T-helper 1 cell (primary cell): ENCODE measurements at places on chromosomes 11 and 22.

DNA sequence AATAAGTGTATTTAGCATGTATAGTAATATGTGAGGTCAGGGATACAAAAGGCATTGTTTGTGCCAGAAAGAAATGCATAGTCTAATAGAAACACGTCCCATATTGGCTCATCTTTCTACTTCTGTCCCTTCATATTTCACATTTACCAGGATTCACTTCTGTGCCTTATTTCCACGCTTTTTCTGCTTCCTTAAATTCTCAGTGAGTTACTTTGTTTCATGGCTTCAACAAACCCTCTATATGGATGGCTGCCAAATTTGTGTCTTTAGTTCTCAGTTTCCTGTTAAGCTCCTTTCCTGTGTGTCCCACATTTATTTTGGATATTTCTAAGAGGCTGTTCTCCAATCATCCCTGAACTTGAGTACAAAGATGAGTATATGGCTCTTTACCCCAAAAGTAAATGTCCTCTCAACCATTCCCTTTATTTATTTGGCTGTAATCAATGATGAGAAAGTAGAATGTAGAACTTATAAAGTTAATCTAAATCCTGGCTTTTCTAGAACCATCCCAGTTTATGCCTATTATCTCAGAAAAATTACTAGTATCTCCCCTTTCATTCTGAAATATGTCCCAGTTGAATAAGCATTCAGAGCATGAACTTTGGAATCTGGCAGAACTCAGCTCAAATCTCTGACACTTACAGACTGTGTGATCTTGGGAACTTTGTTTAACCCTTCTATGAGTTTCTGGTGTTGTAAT is 23.5 kb downstream of the OR8B12 start:
- no peak for DNase-seq

- DNase-seq = no peak
Observed at GRCh38 chr22:22141771-22142591, 102.6 kb upstream of the VPREB1 start.

DNA sequence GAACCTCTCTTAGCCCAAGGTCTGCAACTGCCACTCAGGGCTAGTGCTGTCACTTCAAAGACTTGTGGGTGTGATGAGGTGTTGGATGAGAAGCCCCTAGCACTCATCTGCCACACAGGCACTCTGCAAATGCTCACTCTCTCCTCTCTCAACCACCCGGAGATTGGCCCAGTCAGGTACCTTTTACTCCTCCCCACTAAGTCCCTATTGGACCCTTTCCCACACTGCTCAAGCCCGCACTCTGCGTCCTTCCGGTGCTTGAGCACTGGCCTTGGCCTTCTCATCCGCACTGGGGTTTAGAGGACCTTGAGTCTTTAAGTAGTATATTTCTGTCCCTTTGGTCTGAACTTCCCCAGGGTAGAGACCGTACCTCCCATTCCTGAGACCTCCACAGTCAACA is 308.0 kb downstream of the NXPE2 start:
- DNase-seq = no peak

GRCh38 chr11:127998421-127998820 is 588.9 kb downstream of the ETS1 start:
- DNase-seq = no peak

- no peak for DNase-seq
Observed at GRCh38 chr11:8090756-8091155, 9.7 kb downstream of the TUB start.

- no peak for DNase-seq
Observed at GRCh38 chr11:44620328-44620725, 54.9 kb downstream of the CD82 start.

GRCh38 chr11:84626256-84626655 is 1000.9 kb downstream of the DLG2 start:
- DNase-seq = no peak

DNA sequence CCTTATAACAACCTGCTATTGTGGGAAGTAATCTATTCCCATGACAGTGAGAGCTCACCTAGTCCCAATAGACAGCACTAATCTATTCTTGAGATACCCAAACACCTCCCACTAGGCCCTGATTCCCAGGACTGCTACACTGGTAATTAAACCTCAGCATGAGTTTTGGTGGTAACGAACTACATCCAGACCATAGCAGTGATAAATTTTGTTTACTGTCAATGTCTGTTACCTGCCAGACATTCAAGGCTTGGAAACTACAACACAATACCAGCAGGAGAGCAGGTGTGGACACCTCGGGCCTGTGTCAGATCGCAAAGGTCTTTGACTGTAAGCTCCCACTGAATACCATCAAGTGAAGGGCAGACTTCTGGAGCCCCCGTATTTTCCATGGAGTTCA is 187.1 kb downstream of the ARHGAP42 start:
- DNase-seq = no peak

DNA sequence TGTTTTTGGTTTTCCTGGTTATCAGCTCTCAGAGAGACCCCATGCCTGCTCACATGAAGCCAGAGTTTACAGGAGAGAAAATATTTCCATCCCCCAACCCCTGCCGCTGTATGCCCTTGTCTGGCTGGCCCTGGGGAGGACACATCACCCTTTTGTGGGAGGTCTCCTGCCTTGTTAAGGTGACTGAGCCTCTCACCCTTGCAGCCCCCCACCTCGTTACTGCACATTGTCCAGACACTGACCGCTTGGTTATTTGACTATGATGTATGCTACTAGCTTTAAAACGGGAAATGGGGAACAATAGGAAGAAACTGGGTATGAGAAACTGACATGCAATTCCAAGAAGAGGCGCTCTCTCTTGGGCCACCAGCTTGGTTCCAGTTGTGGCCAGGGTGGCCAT is 51.1 kb upstream of the RFPL3 start:
- no peak for DNase-seq

GRCh38 chr22:44453441-44454112 is 44.5 kb downstream of the RTL6 start:
- no peak for DNase-seq

- no peak for DNase-seq
Observed at GRCh38 chr11:123483058-123483457, 53.0 kb downstream of the GRAMD1B start.

DNA sequence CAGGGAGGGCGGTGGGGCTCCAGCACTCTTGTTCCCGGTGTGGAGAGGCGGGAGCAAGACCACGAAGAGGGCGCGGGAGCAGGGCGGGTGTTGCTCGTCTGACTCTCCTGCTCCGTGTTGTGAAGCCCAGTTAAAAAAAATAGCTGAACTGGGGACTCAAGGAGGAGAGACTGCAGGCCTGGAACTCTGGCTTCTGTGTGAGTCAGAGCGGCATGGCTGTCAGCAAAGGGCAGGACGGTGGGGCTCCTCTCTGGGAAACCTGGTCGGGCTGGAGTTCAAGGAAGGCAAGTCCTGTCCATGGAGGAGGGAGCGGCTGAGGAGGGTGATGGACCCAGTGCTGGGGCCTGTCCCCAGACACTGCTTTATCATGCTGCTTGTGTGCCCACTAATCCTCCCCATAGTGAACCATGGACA is 152.3 kb downstream of the FEZ1 start:
- DNase-seq = no peak

GRCh38 chr11:36349351-36350136 is 53.5 kb downstream of the PRR5L start:
- no peak for DNase-seq

GRCh38 chr11:100445231-100445735 is 241.8 kb upstream of the ARHGAP42 start:
- no peak for DNase-seq

GRCh38 chr22:46815132-46815531 is 52.7 kb downstream of the TBC1D22A start:
- DNase-seq = no peak

DNA sequence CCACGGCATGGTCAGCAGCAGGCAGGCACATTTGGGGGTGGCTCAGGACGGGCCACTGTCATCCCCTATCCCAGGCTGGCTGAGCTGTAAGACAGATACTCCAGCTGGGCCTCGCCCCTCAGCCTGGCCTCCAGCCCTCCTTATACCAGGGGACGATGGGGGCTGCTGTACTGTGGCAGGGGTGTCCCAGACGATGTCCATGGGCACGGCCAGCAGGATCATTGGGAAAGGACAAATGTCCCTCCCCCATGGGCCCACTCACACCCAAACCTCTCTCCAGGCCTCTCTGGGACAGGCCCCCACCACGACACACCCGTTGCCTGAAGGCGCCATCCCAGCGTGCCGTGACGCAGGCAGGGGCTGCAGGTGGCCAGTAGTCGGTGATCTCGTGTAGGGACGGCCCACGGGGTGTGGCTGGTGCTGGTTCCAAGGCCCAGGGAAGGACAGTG is 1.5 kb upstream of the IL17REL start:
- DNase-seq = no peak

DNA sequence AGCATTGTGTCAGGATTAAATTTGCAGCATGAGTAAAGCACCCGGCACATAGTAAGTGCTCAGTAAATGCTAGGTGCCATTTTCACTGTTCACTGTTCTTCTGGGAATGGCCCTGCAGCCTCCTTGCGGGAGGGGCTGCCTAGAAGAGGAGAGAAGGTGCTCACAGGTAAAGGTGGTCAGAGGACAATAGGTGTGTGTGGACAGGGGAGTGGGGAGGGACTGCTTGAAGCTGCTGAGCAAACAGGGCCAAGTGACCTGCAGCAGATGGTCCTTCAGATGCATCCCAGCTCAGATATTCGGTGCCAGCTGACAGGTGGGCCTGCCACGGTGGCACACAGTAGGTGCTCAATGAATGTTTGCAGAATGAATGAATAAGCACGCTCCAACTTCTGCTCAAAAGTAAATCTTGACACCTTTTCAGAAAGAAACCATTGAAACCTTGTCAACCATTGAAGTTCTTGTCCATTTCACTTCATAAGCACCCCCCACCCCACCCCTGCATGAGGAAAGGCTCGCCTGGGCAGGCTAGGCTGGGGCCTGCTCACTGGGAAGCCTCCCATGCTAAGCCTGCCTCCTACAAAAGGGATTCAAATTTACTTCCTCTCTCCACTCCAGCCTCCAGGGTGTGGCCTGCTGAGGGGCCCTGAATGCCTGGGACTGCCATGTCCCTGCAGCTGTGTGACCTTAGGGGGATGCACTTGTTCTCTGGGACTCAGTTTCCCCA is 1.6 kb downstream of the KIAA0930 start:
- DNase-seq = no peak

DNA sequence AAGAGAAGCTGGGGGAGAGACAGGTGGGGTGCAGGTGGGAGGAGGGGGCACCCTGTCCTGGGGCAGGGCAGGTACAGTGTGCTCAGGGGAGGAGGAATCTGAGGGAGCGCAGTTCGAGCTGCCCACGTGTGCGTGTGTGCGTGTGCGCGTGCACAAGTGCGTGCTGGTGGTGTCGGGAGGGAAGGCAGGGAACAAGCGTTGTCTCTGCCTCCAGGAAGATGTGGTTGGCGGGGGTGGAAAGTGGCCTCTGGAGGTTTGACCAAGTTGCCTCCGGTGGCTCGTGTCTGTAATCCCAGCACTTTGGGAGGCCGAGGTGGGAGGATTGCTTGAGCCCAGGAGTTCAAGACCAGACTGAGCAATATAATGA is 49.9 kb upstream of the THY1 start:
- DNase-seq = no peak

DNA sequence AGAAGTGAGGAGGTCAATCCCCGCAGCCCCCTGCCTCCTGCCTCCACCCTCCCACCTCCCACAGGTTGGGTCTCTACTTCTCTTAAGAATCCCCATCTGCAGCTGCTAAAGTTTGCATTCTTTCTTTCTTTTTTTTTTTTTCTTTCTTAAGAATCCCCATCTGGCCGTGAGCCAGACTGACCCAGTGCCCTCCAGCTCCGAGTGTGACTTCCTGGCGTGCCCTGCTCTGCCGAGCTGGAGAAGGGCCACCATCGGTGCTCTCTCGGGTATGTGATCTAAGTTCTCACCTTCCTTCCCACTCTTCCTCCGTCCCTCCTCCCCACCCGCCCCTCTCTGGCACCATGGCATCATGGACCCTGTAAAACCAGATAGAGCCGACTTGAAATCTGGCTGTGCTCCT is 66.7 kb upstream of the LMO1 start:
- no peak for DNase-seq

DNA sequence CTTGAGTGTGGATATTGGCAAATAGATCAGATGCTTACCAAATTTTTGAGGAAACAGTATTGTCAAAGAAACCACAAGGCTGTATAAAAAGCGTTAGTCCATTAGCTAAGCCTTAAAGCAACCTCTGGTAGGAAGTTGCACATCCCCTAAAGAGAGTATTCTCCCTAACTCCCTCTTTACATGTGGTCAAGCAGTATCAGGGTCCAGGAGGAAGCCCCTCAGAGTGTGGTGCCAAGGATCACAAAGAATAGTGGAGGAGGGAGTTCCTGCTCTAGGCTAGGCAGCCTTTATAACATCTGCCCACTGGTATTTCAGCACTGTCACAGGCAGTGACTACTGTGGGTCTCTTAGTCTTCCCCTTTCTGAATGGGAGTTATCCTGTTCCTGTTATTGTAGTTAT is 18.8 kb upstream of the AMPD3 start:
- no peak for DNase-seq

DNA sequence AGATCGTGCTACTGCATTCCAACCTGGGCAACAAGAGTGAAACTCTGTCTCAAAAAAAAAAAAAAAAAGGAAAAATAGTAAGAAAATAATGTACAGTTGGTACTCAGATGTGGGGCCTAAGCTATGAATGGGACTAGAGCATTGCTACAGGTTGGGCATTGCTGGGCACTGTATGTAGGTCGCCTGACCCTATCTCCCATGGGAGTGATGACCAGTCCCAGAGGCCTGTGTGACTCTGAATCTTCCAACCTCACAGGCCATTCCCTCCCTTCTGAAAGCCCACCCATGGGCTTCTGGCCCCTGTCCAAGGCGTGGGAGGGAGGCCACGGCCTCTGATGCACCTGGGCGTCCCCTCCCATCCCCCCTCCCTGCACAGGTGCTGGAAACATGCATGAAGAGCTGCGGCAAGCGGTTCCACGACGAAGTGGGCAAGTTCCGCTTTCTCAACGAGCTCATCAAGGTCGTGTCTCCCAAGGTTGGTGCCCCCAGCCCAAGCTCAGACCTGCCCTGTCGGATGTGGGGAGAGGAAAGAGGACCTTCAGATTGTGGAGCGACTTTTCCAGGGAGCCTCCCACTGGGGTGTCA is 9.5 kb downstream of the GGA1 start:
- DNase-seq = no peak

DNA sequence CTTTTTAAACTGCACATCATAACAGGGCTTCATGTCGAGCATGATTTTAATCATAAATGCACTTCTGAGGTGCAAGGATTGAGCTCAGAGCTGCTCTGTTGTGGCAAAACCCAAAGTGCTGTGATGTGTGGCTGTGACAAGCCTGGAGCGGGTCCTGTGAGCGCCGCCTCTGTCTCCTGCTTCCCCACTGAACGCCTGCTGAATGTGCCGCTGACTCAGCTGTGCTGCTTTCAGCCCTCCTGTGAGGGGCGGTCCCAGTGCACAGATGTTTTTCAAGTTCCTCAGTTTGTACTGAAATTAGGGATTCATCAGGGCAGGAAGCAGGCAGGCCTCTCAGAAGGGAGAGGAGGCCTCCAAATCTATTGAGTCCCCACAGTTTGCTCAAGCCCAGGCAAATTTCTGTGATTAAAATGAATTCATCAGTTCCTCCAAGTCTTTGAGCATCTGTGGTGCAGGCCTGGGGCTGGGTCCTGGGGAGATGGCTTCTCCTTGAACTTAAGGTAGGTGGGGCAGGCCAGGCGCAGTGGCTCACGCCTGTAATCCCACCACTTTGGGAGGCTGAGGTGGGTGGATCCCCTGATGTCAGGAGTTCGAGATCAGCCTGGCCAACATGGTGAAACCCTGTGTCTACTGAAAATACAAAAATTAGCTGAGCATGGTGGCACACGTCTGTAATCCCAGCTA is 3.0 kb upstream of the GTSE1 start:
- DNase-seq = no peak
